ENCODE measurements at places on chromosomes 4 and X. TPM values are rescaled to one million over a fixed set of nuclear protein-coding genes. Genes with fewer than 3 reads are reported as not detected.

The F8A1 gene
- total RNA-seq = 10.7 TPM

The CYBB gene
- not detected for total RNA-seq

The RIPPLY1 gene
- total RNA-seq = not detected

The MYOZ2 gene
- total RNA-seq = 0.08 TPM

The GABRQ gene
- not detected for total RNA-seq

All from epithelial cell of alveolus of lung (primary cell).